Ureter (tissue), 1 donor: ENCODE measurements at places on chromosomes 5 and 9.

DNA sequence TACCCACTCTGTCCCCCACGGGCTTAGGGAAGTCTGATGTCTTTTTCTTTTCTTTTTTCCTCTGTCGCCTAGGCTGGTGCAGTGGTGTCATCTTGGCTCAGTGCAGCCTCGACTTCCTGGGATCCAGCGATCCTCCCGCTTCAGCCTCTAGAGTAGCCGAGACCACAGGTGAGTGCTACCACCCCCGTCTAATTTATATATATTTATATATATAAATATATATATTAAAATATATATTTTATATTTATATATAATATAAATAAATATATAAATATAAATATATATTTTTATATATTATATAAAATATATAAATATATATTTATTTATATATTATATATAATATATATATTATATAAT lies 3.3 kb upstream of the ANXA2R start:
- DNase-seq, result no peak

DNA sequence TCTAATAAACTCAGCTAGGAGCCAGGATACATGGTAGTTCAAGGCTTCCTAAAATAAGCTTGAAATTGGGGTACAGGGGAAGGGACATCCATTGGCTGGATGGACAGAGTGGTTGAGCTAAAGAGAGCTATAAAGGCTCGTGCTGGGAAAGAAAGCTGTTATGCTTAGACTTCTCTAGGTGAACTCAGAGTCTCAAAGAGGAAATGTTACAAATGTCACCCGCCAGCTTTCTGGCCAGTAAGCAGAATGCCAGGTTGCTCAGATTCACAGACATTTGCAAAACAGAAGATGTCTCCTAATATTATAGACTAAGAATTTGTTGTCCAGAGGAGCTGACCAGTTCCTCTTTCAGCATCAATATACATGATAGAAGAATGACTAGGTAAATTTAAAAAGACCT lies 30.6 kb downstream of the STOM start:
- DNase-seq, result no peak

DNA sequence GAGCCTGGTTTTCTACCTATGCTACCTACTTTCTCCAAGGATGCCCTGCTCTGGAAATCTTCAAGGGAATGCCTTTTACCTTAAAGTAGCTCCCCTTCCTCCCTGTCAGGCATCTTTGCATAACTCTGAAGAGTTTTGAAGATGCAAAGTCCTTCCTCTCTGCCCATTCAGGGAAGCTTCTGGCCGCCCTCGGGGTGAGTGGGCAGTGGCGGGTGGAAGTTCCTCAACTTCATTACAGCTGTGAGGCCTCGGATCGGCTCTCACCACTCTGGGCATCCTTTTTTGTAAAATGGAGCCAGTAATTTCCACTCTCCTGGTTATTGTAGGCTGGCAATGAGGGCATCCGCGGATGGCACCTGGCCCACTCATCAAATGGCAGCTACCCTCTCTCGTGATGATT lies 31.7 kb upstream of the STXBP1 start:
- no peak for DNase-seq

GRCh38 chr9:138069731-138070456 lies 192.3 kb downstream of the CACNA1B start:
- DNase-seq, result peak; percentile 29

GRCh38 chr5:126124706-126125345 lies 298.4 kb upstream of the GRAMD2B start:
- no peak for DNase-seq

GRCh38 chr5:155522540-155522939 lies 509.0 kb downstream of the KIF4B start:
- no peak for DNase-seq

- no peak for DNase-seq
Observed at GRCh38 chr9:101387871-101388506, 3.2 kb upstream of the BAAT start.

DNA sequence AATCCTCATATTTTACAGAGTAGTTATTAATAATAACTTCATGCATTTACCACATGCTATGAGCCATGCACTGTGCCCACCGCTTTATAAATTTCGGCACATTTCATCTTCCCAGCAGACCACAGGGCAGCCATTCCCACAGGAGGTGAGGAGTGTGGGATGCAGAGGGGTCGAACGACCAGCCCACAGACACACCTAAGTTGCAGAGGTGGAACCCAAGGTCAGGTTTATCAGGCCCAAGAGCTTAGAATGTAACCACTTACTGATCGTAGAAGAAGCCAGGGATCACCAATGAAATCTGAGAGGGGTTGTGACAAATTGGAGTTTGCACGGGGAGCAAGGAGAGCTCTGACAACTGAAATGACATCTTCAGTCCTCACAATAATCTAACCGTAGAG lies 303.0 kb upstream of the MSX2 start:
- DNase-seq, result no peak

GRCh38 chr9:7823651-7824050 lies 24.1 kb upstream of the DMAC1 start:
- DNase-seq, result no peak

DNA sequence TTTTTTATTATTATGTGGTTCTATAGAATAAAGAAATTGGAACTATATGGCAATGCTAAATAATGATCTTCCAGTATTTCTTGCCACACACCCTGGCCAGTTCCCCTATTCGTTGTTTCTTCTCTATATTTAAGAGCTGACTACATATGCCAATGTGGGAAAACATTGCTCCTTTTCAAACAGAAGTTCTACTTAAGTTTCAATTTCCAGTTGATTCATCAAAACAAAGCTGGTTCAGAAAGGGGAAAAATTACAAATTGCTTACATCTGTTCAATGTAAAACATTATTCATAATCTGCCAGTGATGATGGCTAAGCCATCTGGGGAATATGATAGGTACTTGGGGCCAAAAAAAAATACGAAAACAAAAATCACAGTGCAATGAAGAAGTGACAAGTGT lies 76.9 kb downstream of the ST8SIA4 start:
- DNase-seq, result no peak

GRCh38 chr5:139711906-139712224 lies 63.7 kb downstream of the CXXC5 start:
- DNase-seq, result no peak

- DNase-seq, result no peak
Observed at GRCh38 chr9:93576258-93577077, at the start of gene PHF2. Gene PHF2, plus strand, starts transcription at chr9:93576584. Its CDS starts 190 bp downstream, at chr9:93576774.

- no peak for DNase-seq
Observed at GRCh38 chr5:113151641-113152379, 175.2 kb downstream of the DCP2 start.

DNA sequence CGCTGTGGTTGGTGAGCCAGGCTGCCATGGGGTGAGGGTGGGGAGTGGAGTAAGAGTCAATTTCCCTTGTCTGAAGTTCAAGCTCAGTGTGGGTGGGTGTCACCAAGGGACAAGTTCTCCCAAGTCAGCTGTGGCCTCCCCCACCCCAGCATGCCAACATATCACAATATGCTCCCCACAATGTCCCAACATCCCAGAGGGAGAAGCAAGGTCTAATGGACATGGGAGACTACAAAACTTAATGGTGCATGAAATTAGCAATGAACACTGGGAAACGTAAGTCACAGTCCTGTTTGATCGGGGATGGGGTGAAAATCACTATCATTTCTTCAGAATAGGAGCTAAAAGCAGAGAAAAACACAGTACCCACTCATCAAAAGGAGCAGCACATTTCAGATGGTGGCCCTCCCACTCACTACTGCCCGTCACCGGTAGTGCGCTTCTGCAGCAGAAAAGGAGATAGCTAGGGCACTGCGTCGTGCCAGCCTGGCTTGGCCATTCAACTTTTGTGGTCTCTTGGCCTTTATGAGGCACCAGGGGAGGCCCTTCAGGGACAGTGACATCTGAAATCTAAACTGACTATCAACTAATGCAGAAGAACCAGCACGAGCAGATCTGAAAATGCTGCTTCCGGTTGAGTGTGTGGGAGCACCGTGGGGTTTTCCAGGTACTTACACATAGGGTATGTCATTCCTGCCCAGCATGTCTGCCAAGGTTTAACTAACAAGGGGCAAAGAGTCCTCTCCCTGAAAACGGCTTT lies 20.5 kb upstream of the NDFIP1 start:
- DNase-seq, result no peak

DNA sequence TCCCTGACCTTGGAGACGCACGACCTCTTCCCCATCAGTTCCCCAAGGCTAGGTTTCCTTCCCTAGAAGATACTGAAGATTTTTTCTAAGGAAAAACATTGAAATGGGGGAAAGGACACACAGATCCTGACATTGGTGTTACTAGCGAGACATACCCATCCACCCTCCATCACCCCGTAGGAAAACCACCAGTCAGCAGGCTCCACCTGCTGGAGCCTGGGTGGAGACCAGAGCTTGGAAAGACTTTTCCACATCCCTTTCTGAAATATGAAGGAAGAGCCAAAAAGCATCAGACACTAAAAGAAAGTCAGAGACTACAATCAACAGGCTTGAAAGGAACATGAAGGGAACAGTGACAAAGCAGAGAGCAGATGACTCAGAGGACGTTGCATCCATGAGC lies 638.0 kb downstream of the IRX1 start:
- DNase-seq, result no peak

DNA sequence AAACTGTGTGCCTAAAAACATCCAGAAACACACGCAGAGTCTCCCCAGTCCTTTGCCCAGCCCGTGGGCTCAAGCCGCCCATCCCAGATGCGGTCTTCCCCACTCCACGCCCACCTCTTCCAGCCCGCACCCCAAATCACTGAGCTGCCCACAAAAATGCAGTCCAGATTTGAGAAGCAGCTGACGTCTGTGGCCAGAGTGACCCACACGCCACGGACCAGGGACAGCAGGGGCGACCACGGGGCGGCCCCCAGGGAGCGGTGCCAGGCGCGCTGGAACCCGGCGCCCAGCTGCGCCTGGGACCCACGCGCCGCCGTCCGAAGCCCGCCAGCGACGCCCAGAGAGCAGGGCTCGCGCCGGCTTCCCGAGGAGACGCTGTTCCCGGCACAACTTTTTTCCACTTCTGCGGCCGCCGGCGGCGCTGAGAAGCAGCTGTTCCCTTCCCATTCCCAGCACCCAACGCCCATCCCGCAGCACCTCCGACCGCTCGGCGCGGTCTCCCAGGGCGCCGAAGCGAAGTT lies 674 bp downstream of the LHFPL2 start:
- peak; percentile 67 for DNase-seq

DNA sequence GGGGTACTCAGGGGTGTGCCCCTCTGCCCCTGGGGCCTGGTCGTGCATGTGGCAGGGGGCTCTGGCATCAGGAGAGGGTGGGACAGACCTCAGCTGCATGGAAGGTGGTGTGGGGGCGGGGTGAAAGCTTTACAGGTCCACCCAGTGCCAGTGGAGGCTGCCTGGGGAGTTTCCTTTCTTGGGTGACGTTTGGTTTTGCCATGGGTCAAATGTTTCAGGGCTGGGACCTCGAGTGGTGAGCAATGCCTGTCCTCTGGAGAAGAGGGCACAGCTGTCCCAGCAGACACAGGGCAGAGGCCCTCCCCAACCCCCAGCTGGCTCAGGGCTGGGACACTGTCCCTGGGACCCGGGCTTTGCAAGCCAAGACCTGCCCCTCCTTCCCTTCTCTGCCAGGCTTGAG lies 3.6 kb downstream of the RXRA start:
- no peak for DNase-seq

- DNase-seq, result peak; percentile 42
Observed at GRCh38 chr9:91420501-91421127, 3.0 kb downstream of the NFIL3 start.

- DNase-seq, result no peak
Observed at GRCh38 chr5:174145821-174146220, 100.3 kb downstream of the NSG2 start.

DNA sequence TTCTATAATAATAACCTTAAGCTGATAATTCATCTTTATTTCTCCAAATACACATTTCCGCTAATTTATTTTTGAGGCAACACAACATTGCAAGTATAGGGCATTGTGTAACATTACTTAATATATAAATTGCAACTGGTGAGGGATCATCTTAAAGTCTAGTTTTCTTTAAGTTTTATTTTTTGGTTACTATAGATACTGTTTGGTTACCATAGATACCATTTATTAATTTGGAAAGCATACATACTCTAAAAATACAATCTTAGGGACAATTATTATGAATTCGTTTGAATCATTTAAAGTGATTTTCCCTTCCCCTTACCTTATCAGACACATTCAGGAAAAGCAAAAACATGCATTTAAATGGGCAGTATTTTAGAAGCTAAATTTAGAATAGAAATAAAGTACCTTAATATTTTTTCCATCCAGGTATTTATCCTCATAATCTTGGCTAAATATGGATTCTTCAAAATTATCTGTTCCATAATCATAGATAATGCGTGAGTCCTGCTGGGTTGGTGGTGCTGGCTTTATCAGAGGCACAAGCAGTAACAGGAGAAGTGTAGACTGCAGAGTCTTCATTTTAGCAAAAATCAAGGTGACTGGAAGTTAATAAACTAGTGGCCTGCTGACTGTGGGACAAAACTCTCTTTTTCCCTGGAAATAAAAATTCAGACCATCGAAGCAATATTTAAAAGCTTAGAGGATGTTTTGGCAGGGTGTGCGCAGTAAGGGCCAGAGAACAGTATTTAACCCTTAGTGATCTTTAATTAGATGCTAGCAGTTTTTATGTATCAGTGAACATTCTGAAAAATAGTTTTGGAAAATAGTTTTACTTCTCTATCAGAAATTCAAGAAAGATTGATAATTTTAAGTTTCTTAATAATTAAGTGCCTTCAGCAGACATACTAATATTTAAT lies 1.3 kb downstream of the OGN start:
- no peak for DNase-seq

- DNase-seq, result no peak
Observed at GRCh38 chr5:95134326-95134725, 150.6 kb downstream of the MCTP1 start.

DNA sequence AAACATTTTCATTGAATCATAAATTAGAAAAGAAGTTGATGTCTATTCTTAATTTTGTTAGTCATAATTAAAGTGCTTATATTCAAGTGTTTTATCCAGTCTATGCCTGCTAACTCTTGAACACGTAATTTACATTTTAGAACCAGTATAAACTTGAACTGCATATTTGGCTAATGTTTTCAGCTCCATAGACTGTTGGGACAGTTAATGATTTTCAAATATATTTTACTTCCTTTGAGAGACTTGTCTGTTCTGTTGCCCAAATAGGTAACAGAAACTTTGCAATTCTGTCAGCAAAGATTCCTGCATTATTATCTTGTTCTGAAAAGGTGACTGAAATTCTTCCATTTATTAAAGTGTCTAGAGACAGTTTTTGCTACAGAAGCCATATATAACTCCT lies 7.8 kb downstream of the ITGA2 start:
- DNase-seq, result no peak

DNA sequence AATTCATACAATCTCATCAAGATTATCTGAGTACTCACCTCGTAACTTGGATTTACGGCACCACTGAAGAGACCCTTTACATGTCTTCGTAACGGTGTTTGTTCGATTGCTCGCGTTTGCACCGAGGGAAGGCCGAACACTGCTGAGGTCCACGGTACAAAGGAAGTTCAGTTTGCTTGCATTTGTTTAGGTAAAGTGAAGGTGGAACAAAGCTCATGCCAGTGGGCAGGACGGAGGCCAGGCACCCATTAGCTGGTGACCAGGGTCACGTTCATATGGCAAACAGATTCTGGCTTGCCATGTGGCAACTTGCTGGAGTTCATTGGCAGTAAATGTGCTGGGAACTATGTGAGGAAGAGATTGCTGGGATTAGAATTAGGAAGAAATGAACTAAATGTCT lies 164.8 kb downstream of the MACROH2A1 start:
- DNase-seq, result no peak

- DNase-seq, result no peak
Observed at GRCh38 chr5:152305525-152305924, 99.6 kb downstream of the NMUR2 start.

GRCh38 chr9:138105561-138106505 lies 228.3 kb downstream of the CACNA1B start:
- no peak for DNase-seq
